Thymus (tissue), 14 donors: ENCODE measurements at places on chromosomes 16 and 17. TPM values are rescaled to one million over a fixed set of nuclear protein-coding genes. Genes with fewer than 3 reads are reported as not detected.

DNA sequence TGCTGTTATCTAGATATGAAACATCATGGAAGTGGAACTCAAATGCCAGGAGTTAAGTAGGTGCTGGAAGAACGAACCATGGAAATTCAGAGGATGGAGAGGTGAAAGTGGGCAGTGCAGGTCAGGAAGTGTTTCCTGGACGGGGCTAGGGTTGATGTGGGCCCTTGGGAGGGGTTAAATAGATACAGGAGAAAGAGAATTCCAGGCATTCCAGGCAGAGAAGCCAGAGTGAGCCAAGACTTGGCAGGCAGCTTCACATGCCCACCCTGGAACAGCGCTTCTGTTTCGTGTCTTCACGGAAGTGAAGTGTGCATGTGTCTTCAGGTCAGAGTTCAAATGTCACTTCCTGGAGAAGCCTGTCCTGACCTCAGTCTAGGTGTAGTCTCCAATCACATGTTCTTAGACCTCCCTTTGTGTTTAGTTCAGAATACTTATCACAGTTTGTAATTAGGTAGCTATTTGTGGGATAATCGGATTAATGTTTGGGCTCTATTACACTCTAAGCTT is 41.3 kb downstream of the GP2 start:
- no peak overlapping the region for H3K27ac ChIP-seq
- no peaks in the 10 kb centered on the region for H3K4me1 ChIP-seq
- DNase-seq = no peak
- no peaks in the 10 kb centered on the region for H3K27me3 ChIP-seq

SLC12A3 gene
- 0.52 TPM for total RNA-seq

CDRT15L2 gene
- not detected for total RNA-seq

ENPP7 gene
- total RNA-seq = 0.05 TPM

- H3K4me3 ChIP-seq = peak overlapping the region; percentile 9
- H3K27me3 ChIP-seq = no peaks in the 10 kb centered on the region
- H3K36me3 ChIP-seq = peaks cover 20% of the 10 kb centered on the region
- peak overlapping the region; percentile 94 for H3K27ac ChIP-seq
- DNase-seq = no peak
Observed at GRCh38 chr17:8153957-8154607, 1.9 kb upstream of the PER1 start.

PDE6G gene
- total RNA-seq = 12.2 TPM

KRTAP16-1 gene
- total RNA-seq = not detected

DNA sequence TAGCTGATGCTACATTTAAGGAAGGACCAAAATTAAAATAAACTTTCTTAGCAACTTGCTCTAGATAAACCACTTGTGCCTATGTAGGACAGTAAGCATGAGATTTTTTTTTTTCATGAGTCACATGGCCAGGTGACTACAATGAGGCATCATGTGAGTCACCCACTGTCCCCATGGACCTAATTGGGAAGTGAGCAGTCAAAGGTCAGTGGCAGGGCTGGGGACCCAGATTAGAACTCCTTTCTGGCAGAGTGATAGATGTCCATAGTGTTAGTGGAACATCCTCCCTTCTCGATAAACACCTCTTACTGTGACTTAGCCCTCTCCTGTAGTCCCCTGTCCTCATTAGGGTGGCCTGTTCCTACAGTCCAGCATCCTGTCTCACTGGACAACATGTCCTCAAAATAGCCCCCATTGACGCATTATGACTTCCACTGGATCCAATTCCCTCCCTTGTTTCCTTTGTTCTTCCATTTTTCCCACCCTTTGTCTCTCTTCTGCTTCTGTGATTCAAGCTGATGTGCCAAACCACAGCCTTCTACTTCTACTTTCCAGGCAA is 12.4 kb downstream of the ITGB3 start:
- H3K27ac ChIP-seq = no peak overlapping the region
- no peak overlapping the region for H3K4me3 ChIP-seq
- H3K36me3 ChIP-seq = no peaks in the 10 kb centered on the region
- DNase-seq = no peak
- no peaks in the 10 kb centered on the region for H3K27me3 ChIP-seq
- no peaks in the 10 kb centered on the region for H3K4me1 ChIP-seq
